ENCODE measurements at places on chromosomes 13 and 19. TPM values are rescaled to one million over a fixed set of nuclear protein-coding genes. Genes with fewer than 3 reads are reported as not detected.

DNA sequence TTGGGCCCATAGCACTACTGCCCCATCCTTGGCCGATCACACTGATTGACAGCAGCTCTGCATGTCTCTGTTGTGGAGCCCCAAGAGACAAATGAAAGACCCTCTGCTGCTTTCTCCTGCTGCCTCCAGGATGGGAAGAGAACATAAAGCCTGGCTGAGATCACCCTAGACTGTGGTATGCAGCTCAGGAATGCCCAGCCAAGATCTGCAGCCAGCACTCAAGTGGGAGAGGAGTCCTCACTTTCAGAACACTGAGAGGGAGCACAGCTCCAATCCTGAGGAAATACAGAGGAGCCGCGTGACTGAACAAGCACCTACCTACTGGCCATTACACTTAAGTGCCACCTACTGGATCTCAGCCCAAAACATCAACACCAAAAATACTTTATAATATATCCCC lies 203.0 kb downstream of the POSTN start:
- DNase-seq: no peak

DNA sequence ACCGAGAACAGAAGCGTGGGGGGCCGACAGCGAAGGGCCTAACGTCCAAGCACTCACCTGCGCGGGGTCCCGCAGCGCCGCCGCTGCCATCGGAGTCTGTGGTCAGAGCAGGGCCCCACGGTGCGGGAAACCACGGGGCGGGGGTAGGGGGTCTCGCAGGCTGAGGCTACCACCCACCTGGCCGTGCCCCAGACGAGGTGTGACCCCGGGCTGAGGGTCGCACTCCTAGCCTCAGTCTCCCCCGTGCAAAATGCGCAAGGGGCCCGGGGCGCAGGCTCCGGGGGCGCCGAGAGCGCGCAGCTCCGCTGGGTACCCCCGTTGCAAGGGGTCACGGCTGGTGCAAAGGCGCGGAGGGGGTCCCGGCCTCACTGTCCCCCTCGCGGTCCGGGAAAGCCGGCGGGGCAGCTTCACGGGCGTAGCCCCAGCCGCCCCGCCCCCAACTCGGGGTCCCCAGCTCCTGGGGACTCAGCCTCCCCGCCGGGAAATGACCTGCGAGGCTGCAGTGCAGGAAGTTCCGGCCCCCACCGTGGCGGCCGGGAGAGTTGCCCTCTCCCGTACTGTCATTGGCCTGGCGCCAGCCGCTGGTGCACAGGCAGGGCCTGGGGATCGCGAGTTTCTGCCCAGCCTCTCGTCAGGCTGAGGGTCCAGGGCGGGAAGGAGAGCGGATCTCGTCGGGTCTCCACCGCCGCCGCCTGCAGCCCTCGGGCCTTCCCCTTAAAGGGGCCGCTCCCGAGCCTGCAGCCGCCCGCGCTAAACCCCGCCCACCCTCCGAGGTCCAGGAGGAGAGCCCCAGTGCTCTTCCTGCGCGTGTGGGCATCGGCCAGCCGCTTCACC lies at the start of gene ZNF792:
ZNF792 (minus strand) TSS at position 657 of the 834 bp plus-strand sequence; CDS start at position 90, 567 bp downstream.
- DNase-seq: peak; percentile 53

GRCh38 chr19:40502647-40503319 lies 36.0 kb downstream of the SPTBN4 start:
- no peak for DNase-seq

- DNase-seq: no peak
Measured at GRCh38 chr19:46611776-46612175, 10.6 kb downstream of the CALM3 start.

The GZMM gene
- 0.43 TPM for total RNA-seq

The MISP gene
- total RNA-seq: under 0.01 TPM
